DMS53 (cell line): ENCODE measurements at places on chromosomes 4 and X.

- DNase-seq = no peak
These were observed 30.1 kb downstream of the CYBB start for GRCh38 chrX:37809970-37810369.

DNA sequence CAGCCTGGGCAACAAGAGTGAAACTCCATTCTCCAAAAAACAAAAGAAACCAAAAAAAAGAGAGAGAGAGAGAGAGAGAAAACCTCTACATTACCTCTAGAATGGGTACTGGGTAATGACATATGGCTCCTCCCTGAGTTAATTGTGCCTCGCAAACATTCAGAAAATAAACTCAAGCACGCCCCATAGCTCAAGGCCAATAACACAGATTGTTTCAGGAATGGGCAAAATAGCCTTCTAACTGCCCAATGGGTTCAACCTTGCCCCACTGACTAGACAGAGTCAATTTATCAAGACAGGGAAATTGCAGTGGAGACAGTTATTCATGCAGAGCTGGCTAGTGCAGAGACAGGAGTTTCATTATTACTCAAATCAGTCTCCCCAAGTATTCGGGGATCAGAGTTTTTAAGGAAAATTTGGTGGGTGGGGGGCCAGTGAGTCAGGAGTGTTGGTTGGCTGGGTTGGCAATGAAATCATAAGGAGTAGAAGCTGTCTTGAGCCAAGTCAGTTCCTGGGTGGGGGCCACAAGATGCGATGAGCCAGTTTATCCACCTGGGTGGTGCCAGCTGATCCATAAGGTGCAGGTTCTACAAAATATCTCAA lies 25.1 kb downstream of the NIPAL1 start:
- no peak for DNase-seq

DNA sequence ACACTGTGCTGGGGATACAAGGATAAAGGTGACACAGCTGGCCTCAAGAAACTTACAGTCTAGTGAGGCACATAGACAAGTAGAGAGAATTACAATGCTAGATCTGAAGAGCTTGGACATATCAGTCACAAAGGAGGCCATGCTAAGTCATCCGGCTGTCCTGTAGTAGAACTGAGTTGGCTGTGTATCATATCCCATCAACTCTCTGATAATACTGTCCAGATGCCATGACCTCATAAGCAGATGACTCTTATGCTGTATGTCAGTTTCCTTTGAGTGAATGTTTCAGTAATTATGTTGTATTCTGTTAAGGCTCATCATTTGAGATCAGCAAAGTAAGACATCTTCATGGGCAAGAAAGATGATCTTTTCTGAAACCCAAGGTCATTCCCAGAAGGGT lies 442.9 kb downstream of the MID1IP1 start:
- no peak for DNase-seq

DNA sequence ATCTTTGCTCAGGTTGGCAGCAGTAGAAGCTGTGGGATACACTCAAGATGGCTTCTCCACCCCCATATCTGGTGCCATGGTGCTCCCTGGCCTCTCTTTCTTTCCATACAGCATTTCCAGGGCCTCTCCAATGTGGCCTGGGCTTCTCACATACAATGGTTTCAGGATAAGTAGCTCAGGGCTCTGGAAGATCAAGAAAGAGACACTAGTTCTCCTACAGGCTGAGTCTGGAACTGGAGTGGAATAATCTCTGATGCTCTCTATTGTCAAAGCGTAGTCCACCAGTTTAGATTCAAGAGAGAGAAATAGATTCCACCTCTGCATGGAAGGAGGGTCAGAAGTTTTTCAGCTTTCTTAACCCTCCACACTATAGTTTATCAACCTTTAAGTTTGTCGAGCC lies 138.2 kb upstream of the AADAT start:
- peak; percentile 20 for DNase-seq

GRCh38 chr4:2948895-2949781 lies 14.1 kb downstream of the NOP14 start:
- peak; percentile 68 for DNase-seq

- no peak for DNase-seq
These were observed 147.2 kb downstream of the AFF2 start for GRCh38 chrX:148647651-148648050.
